Stimulated activated CD8-positive, alpha-beta memory T cell treated with anti-CD3 and anti-CD28 coated beads, Interleukin-7, amount 100 ng/mL, for 4 hours (primary cell): ENCODE measurements at places on chromosomes 6 and 20.

DNA sequence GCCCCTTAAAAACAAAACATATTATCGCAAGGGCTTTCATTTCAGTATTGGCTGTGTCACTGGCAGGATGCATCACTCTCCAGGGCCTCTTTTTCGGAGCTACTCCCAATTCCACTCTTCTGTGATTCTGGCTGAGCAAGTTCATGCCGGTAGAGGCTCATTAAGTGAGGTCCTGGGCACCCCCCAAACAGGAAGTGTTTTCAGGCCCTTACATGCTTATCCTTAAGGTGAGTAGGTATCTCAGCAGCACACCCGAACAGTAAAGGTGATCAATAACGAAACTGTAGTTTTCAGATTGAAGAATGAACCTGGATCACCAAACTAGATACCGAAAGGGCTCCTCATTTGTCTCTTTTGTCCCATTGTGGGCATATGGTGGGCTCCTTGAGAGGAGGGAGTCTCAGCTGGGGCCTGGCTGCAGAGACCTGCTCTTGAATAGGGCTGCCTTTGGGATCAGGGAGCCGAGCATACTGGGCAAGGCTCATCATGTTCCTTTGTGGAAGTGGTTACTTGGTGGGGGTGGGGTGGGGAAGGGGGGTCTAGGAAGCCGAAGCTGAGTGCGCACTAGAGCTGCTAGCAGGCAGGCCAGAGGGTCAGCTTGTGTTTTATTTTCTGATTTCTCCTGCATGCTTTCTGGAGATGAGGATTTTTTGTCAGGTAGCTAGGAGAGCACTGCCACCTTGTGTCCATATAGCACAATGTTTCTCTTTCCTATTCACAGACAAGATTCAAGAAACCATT, 65.2 kb downstream of the CDS2 start:
- DNase-seq = no peak

DNA sequence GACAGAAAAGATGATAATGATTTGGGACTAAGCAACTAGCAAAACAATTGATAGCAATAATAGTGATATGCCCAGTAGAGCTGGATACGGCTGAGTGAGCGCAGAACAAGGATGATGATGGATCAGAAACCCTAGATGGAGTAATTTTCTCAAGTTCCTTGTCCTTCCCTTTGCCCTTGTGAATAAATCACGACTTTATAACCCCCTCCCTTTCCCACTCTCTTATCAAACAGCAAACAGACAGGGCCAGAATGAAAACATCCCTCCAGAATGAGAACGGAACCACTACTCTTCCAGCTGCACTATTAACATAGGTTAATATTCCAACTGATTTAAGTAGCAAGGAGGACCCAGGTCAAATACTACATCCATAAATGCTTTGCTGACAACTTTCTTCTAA, 1.3 kb upstream of the MTFR2 start:
- DNase-seq = no peak

DNA sequence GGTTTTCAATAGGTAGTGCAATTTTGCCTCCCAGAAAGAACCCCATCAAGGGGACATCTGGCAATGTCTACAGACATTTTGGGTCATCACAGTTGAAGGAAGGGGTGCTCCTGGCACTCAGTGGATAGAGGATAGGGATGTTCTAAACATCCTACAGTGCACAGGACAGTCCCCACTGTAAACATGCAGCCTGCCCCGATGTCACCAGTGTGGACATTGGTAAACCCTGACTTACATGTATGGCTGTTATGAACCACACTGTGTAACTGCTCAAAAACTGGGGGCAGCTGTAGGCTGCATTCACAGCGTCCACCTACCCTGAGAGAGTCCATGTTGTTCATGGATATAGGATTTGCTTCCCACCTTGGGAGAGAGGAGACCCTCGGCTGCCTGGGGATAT, 79.3 kb upstream of the FOXQ1 start:
- no peak for DNase-seq

DNA sequence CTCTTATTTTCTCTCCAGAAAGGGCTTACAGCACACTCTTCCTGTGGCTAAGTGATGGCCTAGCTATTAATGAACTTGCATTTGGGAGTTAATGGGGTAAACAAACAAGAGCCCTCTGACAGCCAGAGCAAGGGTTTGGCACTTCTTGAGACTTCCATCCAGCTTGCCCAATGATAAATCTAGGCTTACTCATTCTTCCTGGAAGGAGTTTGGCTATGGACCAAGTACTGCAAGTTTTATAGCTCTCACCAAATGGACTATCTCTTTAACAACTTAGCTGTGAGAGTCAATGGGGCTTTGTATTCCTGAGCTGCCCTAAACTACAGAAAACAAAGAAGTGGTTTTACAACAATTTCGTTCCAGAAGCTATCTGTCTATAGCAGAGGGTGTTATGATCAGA, 16.7 kb upstream of the PI3 start:
- no peak for DNase-seq

- no peak for DNase-seq
Measured at GRCh38 chr6:133595111-133595761, 293.7 kb upstream of the TCF21 start.

GRCh38 chr6:11973238-11973637, 38.9 kb upstream of the HIVEP1 start:
- DNase-seq = no peak

- DNase-seq = no peak
Measured at GRCh38 chr20:57558614-57559288, 2.2 kb upstream of the PCK1 start.
